CD4-positive, alpha-beta T cell treated with Interleukin-21 for 1 hour (primary cell): ENCODE measurements at places on chromosomes 16 and 17.

DNA sequence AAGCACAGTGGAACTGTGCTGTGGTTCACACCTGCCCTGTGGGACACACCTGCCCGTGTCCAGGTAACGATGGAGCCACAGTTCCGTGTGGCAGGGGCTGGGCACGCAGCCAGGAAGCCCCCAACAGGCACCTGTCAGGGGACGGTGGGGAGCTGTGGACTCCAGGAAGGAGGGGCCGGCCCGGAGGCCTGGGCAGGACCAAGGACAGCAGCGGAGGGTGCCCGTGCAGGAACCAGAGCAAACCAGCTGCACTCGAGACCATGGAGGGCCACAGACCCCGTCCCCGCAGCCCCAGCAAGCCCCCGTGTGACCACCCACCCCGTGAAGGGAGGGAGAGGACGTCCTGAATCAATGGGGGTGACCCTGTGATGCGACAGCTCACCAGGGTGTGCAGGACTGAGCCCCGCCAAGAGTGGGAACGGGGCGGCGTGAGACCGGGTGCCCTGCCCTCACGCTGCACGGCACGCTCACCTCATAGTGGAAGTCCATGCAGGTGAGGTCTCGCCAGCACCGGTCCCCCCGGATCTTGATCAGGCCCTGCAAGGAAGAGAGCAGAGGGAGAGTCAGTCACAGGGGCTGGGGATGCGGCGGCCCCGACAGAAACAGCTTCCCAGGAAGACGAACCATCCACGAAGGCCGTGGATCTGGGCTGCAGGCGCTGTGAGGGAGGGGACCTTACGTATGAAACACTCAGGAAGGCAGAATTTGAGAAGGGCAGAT, 78.1 kb downstream of the LMF1 start:
- DNase-seq: no peak

GRCh38 chr17:35586569-35587073, 501 bp upstream of the AP2B1 start:
- DNase-seq: no peak

GRCh38 chr16:51153577-51154031, 2.5 kb upstream of the SALL1 start:
- no peak for DNase-seq

- no peak for DNase-seq
Measured at GRCh38 chr16:70579248-70579647, 55.6 kb downstream of the SF3B3 start.

DNA sequence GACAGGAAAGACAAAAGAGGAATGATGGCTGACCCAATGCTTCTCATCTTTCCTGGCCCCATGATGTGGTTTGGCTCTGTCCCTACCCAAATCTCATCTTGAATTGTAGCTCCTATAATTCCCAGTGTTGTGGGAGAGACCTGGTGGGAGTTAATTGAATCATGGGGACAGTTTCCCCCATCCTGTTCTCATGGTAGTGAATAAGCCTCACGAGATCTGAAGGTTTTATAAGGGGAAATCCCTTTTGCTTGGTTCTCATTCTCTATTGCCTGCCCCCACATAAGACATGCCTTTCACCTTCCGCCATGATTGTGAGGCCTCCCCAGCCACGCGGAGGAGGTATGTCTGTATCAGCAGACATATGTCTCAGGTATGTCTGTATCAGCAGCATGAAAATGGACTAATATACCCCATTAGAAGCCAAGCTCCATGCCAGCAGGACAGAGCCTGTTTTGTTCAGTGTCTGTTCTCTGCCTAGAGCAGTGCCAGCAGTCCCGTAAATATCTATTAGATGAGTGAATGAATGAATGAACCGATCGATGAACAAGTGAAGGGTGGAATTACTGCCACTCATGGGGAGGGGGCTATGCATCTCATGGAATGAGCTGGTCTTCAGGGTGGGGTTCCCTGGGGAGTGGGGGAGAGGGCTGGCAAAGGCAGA, 304.4 kb downstream of the SOX9 start:
- no peak for DNase-seq

DNA sequence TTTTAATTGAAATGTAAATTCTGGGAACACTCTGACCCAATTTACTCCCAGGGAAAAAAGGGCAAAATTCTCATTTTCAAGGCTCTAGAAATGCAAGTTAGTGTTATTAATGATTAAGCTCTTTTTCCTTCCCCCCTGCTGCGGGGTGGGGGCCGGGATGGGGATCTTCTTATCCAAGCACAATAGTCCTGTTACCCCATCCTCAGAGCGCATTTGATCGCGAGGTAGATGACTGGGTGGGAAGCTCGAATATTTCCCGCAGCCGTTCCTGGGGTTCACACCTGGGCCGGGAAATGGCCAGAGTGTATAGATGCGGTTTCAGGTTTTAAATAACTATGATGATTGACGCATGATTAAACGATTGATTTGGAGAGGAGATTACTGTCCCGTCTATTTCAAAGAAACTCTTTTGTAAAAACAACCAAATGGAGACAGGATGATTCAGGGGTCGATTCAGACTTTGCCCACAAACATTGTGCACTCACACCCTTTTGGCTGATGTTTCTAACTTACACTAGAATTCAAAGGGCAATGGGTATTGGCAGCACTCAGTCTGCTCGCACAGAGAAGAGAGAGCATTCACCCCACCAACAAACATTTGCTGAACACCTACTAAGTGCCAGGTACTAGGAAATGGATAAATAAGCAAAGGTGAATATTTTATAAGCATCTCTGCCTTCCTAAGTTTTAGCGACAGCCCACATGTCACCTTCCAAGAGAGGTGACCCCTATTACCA, 55.0 kb downstream of the SALL1 start:
- DNase-seq: no peak

DNA sequence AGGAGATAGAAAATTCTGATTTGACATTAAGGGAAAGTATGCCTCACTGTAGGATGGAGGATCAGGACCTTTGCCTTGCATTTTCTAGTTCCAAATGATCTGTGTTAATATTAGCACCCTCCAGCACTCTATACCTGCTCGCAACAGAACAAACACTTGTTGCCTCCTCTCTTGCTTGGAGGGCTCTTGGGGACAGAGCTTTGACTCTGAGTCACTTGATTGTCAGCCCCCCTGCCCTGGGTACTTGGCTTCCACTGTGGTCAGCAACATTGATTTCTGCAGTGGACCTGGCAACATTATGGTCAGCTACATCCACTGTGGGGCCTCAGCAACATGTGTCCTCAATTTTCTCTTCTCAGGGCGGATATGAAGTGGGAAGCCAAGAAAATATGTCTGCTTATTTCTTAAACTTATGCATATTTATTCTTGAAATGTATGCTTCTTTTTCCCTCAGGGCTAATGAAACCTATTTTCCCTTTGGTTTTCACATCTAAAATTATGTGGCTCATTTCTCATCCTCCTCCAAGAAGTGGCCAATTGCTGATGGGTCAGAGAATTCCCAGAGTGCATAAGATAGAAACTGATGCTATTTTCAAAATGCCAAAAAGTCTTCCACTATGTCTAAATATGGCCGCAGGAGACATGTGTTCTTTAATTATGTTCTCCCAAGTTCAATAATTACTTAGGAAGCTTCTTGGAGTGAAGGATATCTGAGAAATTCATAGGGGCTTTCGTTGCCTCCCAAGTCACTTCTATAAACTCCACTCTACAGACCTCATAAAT, 94.6 kb upstream of the SMIM36 start:
- DNase-seq: no peak

DNA sequence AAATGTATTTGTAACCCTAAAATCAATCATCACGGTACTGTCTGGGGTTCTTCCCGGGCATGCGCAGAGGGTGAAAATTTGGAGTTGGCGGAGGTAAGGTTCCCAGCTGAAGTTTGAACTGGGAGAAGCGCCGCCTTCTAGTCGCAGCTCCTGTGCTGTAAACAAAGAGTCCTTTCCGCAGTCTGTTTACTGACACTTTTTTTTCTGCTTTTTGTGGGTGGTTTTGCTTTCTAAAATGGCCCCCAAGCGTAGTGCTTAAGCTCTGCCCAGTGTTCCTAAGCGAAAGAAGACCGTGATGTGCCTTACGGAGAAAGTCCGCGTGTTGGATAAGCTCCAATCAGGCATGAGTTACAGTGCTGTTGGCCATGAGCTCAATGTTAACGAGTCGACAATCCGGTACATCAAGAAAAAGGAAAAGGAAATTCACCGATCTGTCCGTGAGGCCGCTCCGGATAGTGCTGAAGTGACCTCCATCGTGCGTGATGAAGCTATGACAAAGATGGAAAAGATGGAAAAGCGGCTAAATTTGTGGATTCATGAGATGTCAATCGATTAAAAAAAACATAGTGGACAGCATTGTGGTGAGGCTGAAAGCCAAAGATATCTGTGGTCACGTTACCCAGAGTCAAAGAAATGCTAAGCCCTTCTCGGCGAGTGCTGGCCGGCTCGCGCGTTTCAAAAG, 570 bp upstream of the CFDP1 start:
- DNase-seq: peak; percentile 89

DNA sequence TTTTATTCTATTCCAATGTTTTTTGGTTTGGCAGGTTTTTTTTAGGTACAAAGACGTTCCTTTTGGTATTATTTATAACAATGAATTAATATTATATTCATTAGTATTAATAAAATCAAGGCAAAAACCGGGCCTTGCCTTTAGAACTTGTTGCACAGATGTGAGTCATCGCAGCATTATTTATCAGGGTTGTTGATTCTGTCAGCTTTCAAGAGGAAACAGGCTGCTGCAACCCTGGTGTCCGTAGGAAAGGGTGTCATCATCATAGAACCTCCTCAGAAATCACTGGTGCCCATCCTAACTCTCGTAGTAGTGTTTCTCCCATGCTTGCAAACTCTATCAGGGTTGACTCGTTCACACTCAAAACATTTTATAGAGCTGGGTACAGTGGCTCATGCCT, 10.2 kb upstream of the LRRC37B start:
- no peak for DNase-seq

- no peak for DNase-seq
Measured at GRCh38 chr16:73202161-73202729, 154.3 kb upstream of the ZFHX3 start.

- no peak for DNase-seq
Measured at GRCh38 chr17:76446449-76447231, 6.3 kb downstream of the UBE2O start.
